ENCODE measurements at places on chromosomes 11 and 22. TPM values are rescaled to one million over a fixed set of nuclear protein-coding genes. Genes with fewer than 3 reads are reported as not detected.

- DNase-seq = no peak
These were observed at the start of gene EMID1 for GRCh38 chr22:29205594-29206371. Gene EMID1, plus strand, starts transcription at chr22:29205896. Its CDS starts 143 bp downstream, at chr22:29206039.

- no peak for DNase-seq
These were observed 20.2 kb upstream of the CHKA start for GRCh38 chr11:68141246-68142027.

GRCh38 chr11:59259047-59259446, 46.3 kb upstream of the MPEG1 start:
- no peak for DNase-seq

Gene AMBRA1
- polyA plus RNA-seq = 23.7 TPM

- no peak for DNase-seq
These were observed 77.3 kb downstream of the ARHGEF12 start for GRCh38 chr11:120413480-120413879.

- no peak for DNase-seq
These were observed 383.5 kb upstream of the CADM1 start for GRCh38 chr11:115887727-115888126.

- DNase-seq = no peak
These were observed 107.6 kb downstream of the ABTB2 start for GRCh38 chr11:34250211-34250610.

- no peak for DNase-seq
These were observed 368.3 kb downstream of the SOX6 start for GRCh38 chr11:15988016-15988550.

GRCh38 chr22:24420072-24420976, 7.1 kb upstream of the ADORA2A start:
- no peak for DNase-seq

DNA sequence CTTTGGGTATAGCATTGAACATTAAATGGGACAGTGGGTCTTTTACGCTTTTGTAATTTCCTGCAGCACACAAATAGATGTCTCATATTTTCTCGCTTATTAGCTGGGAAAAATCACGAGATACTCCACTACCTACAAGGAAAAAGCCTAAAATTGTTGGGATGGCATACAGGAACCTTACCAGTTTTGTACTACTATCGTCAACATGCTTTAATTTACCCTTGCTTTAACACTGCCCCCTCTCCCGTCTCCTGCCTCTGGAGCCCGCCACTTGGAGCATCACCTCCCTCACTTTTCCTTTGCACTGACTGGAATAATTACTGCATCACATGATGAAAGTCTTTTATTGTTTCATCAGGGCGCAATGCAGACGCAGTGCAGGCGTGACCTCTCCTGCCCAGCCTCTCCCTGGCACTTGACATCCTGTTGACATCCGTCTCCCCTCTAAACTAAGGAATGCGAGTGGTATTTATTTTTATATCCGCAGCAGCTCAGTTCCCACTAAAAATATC, 1.0 kb upstream of the FNBP4 start:
- peak; percentile 77 for DNase-seq

GRCh38 chr11:99535819-99536218, 515.1 kb downstream of the CNTN5 start:
- DNase-seq = no peak

DNA sequence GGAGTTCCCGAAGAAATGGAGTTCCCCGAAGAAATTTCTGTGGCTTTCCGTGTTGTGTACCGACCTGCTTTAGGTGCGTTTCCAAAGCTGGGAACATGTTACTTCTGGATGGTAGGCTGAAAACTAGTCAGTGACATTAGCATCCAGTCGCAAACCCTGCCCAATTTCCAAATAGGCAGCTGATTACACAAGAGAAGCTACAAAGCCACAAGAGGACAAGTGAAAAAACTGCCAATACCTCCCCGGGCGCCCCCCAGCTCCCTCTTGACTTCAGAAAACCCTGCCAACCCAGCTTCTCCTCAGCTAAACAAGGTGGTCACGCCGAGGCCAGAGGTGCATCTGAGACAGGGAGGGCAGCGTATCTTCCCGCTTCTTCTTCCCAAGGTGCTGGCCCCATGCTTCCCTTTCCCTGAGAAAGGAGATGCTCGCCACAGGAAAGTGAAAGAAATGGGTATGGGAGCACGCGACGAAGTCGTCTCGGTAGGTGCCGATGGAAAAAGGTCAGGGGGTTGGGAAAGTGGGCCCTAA, 551 bp downstream of the AGBL2 start:
- DNase-seq = peak; percentile 30

Gene TREH
- polyA plus RNA-seq = 0.15 TPM

- DNase-seq = no peak
These were observed 87.1 kb downstream of the MYEOV start for GRCh38 chr11:69380921-69381581.

DNA sequence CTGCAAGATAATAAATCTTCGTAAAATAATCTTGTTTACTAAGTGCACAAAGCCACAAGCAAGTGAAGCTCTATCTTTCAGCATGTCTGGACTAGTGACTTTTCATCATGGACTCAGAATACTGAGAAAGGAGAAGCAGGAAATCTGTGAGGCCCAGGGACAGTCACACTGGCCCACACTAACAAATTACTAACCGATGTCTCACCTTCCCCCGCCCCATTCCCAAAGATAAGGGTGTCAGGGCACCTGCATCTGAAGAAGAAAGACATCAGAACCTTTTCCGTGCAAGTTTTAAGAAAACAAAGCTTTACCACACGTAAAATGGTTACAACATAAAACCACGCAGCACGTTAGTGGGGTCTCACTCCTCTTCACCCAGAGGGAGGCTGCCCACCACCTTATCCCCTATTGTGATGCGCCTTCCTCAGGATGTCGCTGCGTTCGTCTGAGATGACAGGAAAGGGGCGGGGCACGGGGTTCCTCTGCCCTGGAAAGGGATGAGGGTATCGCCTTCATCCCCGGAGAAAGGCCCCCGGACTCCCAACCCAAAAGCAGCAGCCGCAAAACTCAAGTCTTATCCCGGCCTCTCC, 616 bp downstream of the BTBD10 start:
- no peak for DNase-seq

Gene F2
- not detected for polyA plus RNA-seq

DNA sequence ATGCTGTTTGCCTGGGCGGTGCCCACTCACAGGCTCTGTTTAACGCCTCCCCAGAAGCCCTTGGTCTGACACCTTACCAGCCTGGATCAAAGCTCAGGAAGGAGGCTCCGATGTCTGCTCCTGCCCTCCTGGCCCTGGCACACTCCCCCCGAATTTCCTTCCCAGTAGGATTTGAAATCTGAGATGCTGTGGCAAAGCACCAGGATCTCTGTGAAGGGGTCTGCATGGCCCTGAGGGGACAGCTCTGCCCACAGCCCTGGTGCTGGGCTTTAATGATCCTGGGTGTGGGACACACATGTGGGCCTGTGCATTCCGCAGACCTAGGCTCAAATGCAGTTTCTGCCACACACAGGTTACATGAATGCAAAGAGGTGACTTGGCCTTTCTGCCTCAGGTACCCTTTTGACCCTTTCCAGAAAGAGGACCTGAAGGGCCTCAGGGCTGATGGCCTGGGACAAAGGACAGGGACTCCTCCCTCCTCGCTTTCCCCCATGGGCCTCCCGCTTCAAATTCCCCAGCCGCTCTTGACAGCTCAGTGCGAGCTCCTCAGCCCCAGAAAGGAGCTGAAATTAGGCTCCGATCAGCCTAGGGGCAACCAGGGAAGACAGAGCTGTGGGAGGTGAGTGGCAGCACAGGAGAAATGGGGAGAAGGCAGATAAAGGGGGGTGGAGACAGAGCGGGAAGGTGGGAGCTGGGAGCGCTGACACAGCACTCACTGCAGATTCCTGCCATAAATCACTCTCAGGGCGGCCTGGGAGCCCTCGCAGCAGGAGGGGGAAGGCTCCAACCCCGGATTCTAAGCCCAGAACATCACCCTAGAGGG, 41.3 kb downstream of the TRIM29 start:
- no peak for DNase-seq

GRCh38 chr22:29147331-29147899, 58.3 kb upstream of the EMID1 start:
- DNase-seq = no peak

GRCh38 chr22:40237788-40238424, 60.2 kb downstream of the TNRC6B start:
- DNase-seq = no peak

DNA sequence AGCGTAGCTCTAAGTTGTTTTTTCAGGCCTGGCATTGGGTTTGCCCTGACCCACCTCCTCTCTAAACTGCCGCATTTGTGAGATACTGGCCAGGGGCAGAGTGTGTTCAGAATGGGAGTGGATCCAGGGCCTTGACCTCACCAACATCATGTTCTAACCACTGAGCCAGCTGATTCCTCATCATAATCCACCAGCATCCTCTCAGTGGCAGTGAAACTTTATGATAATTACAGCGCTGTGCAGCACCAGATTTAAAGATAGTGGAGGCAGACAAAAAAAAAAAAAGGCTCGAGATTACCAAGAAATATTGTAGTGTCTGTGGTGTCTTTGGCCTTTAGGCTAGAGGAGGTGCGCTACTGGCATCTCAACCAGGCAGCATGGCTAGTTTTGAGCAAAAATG, 53.0 kb downstream of the KREMEN1 start:
- DNase-seq = no peak

Gene C11orf21
- polyA plus RNA-seq = 1.7 TPM

Gene DEUP1
- polyA plus RNA-seq = 2.5 TPM

- no peak for DNase-seq
These were observed 367 bp downstream of the HPS5 start for GRCh38 chr11:18321578-18321968.

GRCh38 chr22:37751449-37752188, 54.8 kb downstream of the TRIOBP start:
- DNase-seq = no peak

Gene OR8D4
- not detected for polyA plus RNA-seq

Gene OR51B5
- 0.27 TPM for polyA plus RNA-seq

DNA sequence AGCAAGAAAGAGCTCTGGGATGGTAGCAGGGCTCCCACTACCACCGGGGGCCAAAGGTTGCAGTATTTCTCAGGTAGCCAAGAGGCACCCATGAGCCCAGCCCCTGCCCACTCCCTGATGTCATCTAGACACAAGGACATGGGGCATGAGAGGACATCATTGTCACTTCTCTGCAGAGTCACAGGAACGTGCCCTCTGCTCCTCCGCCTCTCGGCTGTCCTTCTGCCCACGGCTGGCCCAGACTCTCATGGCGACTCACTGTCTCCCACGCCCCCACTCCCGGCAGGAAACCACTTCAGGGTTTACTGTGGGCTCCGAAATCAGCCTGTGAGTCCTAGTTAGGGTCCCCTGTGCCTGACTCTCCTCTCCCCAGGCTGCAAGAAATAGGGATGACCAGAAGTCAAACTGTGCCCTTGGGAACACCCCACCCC, 1.8 kb upstream of the GAL start:
- no peak for DNase-seq

GRCh38 chr11:64379817-64380709, 21.1 kb downstream of the RPS6KA4 start:
- DNase-seq = no peak

Gene APLNR
- 126 TPM for polyA plus RNA-seq

GRCh38 chr11:134901542-134901941, 489.5 kb upstream of the B3GAT1 start:
- no peak for DNase-seq

GRCh38 chr11:74018331-74019005, 9.6 kb upstream of the UCP3 start:
- DNase-seq = peak; percentile 74

GRCh38 chr22:24444729-24445466, 17.5 kb downstream of the ADORA2A start:
- DNase-seq = no peak

Gene NEAT1
- 179 TPM for polyA plus RNA-seq

DNA sequence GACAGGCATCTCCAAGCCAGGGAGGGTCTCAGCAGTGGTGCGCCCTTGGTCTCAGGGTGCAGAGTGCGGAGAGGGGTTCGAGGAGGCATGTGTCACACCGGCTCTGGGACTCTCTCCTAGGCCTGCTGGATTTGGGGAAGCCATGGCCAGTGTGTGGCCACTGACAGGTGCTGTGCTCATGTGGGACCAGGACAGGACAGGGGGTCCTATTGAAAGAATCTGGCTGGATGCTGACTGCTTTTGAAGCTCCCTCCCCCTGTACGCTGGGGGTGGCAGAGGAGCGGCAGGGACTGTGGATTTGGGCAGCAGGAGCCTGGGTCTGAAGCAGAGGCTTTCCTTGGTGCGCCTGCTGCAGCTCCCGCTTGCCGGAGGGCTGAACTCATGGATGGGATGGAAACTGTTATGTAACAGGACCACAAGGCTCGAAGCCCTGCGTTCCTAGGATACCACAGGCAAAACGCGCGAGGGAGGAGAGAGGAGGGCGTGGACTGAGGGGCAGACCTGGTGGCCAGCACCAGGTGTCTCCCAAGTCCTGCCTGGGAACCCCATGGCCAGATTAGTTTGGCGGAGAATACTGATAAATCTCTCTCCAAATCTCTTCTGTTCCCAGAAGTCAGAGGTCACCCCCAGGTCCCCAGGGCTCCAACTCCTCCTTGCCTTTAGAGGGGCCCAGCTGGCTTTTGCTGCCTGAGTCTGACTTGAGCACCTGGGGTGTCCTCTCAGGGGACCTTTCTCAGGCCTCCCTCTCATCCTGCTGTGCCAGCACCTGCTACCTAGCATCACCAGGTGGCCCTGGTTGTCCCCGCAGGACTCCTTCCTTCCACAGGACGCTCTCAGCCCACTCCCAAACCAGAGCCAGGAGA, 13.8 kb upstream of the TEF start:
- DNase-seq = peak; percentile 31

DNA sequence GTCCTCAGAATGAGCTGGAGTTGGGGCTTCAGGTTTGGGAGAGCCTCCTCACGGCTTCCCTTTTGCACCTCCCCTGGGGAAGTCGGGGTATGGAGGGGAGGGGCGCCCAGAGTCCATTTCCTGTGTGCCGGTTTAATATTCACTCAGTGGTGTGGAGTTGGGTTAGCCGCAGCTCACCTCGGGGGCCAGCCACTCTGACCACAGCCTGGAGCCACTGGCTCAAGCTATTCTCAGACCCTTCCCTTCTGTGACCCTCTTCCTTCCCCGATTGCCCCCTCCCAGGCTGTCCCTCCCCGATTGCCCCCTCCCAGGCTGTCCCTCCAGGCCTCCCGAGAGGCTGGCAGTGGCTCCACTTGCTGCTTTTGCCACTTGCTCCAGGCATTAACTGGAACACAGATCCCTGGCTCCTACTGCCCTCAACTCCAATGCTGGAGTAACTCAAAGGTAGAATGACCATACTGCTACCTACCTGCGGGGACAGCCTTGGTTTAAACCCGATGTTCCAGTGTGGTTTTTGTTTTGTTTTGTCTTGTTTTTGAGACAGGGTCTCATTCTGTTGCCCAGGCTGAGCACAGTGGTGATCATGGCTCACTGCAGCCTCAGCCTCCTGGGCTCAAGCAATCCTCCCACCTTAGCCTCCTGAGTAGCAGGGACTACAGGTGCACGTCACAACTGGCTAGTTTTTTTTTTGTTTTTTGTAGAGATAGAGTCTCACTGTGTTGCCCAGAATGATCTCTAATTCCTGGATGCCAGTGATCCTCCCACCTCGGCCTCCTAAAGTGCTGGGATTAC, 29.3 kb downstream of the RPUSD4 start:
- DNase-seq = no peak

GRCh38 chr11:64791781-64792291, 11.2 kb downstream of the MAP4K2 start:
- DNase-seq = no peak

GRCh38 chr11:38304926-38305325, 1706.9 kb upstream of the RAG2 start:
- DNase-seq = no peak

Gene LUZP2
- 10.0 TPM for polyA plus RNA-seq

Gene ZNF280B
- polyA plus RNA-seq = 3.3 TPM

- DNase-seq = no peak
These were observed 12.2 kb upstream of the ANKK1 start for GRCh38 chr11:113375402-113375801.
